ENCODE measurements at places on chromosomes 1 and 21.

DNA sequence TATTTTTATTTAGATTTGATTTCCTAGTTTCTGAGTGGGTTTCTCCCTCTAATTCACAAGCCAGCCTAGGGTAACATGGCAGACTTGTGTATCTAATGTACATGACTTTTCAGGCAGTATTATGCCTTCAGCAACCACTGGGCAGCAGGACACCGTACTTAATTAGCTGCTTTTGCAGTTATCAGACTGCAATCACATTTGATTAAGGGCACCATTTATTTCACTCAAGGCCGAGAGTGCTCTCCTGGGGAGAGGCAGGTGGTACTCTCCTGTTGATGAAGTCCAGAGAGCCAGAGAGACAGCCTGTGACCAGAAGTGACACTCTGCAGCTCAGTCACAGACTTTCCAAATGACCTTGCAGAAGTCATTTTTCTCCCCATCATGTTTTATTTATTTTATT is 18.7 kb downstream of the CYYR1 start:
- no peak for DNase-seq

- DNase-seq, result no peak
These were observed 61.0 kb downstream of the HMCN1 start for GRCh38 chr1:185795181-185795580.

GRCh38 chr1:104028416-104029035 is 278.8 kb downstream of the AMY1C start:
- no peak for DNase-seq

- no peak for DNase-seq
These were observed 180.3 kb downstream of the LRRC40 start for GRCh38 chr1:70025052-70025451.

GRCh38 chr1:192401825-192402224 is 85.0 kb downstream of the RGS21 start:
- DNase-seq, result no peak

DNA sequence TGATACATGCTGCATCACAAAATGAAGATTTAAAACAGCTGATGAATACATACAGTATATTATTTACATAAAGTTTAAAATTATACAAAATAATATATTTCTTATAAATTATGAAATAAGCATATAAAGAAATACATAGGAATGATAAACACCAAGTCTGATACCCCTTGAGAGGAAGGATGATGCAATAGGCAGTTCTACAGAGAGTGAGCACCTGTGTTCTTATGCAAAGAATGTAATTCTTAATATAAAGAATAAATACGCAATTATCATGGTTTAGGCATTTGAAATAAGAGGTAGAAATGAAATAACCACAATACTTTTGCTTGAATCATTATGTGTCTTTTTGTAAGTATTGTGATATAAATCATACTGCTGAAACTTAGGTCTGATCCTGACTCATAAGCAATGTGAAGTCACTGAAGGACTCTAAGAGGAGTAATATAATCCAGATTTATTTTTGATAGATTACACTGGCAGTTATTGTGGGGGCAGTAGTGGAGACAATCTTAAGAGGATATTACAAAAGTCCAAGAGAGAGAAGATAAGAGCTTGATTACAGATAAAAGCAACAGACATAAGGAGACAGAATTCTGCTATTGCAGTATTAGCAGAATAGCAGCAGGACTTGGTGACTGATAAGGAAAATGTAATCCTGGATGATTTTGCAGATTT is 39.0 kb downstream of the TTLL7 start:
- DNase-seq, result no peak

GRCh38 chr21:28771790-28772501 is 220.7 kb downstream of the LTN1 start:
- DNase-seq, result no peak

DNA sequence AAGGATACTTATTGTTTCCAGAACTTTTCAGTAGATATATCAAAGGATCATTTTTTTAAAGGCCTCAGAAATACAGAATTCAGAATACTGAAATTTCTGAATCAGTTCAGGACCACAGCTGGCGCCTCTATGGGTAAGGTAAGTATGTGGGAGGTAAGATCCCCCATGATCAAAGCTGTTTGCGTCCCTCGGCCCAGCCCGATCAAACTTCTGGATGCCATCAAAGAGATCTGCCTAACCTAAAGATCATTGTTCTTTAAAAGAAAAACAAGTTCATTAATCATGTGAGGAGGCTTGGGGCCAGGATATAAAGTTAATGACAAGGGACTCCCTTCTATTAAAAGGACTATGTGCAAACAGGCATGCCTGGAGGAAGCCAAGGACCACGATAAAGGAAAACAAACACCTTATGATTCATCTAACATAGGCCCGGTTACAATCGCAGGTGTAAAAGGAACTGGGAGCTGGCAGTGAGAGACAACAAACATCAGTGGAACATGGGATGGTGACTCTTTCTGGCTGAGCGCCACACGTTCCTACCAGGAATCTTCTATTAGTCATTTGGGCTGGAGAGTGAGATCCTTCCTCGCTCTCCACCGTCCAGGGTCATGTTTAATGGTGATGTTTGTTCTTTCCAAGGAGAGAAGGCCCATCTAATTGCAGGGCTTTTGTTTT is 2.8 kb upstream of the BACE2 start:
- DNase-seq, result no peak

- DNase-seq, result no peak
These were observed 97.7 kb downstream of the RYR2 start for GRCh38 chr1:237139732-237140131.

DNA sequence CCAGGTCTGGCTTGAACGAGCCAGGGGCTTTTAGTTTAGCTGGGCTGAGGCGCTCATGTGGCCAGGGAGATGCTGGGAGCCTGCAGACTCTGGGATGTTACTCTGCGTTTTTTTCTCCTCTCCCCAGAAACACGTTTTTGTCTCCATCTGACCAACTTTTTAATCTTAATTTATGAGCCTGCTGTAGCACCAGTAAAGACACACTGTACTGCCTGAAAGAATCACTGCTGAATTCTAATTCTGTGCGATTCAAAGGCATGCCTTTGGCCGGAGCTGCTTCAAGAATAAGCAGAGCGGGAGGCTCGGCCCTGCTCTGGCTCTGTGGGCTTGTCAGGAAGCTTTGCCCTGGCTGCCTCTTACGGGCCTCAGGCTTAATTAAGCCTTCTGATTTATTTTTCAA is 129.5 kb downstream of the CAMTA1 start:
- DNase-seq, result no peak

DNA sequence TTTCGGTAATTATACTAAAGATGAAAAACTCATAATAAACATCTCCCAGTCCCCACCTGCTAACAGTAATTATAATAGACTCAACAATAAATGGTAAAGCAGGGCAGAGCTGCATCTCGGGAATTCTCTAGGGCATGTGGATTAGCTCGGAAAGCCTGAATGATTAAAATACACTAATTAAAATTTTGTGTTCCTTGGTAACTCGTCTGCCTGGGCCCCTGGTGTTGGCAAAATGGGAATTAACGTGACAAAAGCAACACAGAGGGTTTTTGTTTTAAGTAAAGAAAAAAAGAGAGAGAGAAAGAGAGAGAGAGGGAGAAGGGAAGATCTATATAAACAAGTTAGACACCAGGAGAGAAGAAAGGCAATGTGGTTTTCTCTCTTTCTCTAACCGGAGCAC is 62.1 kb downstream of the CASZ1 start:
- no peak for DNase-seq

DNA sequence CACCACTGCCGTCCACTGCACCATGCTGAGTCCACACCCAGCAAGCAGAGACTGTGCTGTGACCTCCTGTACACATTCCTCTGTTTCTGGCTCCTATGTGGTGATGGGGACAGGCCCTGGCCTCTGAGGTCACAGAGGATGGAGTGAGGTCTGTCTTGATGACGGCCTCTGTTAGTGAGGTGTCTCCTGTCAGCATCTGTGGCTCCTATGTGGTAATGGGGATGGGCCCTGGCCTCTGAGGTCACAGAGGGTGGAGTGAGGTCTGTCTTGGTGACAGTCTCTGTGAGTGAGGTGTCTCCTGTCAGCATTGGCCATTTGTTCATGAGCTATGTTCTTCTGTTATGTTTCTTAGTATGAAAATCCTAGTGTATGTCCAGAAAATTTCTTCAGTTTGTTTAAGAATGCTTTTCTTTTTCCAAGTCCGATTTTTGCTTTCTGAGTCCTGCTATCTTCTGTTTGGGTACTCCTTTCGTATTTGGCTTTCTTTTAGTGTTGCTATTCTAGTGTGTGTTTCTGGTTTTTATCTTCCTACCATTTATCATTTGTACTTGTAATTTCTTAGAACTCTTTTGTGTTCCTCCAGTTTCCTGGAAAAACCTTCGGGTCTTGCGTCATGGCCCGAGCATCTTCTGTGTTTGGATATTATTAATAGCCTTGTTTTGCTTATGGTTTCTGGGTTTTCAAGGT is 13.4 kb downstream of the SNAP47 start:
- DNase-seq, result no peak

DNA sequence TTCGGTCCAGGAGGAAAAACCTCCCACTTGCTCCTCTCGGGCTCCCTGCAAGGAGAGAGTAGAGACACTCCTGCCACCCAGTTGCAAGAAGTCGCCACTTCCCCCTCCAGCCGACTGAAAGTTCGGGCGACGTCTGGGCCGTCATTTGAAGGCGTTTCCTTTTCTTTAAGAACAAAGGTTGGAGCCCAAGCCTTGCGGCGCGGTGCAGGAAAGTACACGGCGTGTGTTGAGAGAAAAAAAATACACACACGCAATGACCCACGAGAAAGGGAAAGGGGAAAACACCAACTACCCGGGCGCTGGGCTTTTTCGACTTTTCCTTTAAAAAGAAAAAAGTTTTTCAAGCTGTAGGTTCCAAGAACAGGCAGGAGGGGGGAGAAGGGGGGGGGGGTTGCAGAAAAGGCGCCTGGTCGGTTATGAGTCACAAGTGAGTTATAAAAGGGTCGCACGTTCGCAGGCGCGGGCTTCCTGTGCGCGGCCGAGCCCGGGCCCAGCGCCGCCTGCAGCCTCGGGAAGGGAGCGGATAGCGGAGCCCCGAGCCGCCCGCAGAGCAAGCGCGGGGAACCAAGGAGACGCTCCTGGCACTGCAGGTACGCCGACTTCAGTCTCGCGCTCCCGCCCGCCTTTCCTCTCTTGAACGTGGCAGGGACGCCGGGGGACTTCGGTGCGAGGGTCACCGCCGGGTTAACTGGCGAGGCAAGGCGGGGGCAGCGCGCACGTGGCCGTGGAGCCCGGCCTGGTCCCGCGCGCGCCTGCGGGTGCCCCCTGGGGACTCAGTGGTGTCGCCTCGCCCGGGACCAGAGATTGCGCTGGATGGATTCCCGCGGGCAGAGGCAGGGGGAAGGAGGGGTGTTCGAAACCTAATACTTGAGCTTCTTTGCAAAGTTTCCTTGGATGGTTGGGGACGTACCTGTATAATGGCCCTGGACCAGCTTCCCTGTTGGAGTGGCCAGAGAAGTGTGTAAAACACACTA is 45.3 kb downstream of the MRPL39 start:
- DNase-seq, result no peak

DNA sequence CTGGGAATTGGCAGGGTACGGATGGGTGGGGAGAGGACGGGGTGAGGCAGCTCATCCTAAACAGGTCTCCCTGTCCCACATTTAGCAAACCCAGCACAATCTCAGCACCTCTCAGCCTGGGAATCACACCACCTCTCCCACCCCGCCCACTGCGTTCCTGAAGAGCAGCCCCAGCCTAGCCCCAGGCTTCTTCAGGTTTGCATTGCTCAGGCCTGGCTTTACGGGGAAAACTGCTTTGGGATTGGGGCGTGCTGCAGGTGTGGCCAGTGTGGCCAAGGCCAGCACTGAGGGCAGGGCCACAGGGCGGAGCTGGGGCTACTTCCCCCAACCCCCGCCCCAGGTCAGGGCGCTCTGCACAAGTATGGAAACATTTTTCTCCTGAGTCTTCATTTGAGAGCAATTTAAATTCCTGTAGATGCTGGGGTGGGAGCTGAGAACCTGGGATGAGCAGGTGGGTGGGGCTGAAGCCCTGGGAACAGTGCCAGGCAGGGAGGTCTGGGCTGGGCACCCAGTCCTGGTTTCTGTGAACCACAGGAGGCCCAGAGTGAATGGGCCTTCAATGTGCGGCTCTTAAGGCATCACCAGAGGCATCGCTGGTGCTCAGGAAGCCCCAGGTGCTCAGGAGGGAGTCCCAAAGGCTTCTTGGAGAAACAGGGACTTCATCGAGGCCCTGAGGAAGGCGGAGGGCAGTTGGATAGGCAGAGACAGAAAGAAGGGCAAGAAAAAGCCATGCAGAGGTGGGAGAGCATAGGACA is 24.1 kb downstream of the TNNT2 start:
- no peak for DNase-seq

GRCh38 chr1:53949023-53949990 is 3.2 kb downstream of the LRRC42 start:
- no peak for DNase-seq

GRCh38 chr1:241419986-241420385 is 63.0 kb upstream of the RGS7 start:
- no peak for DNase-seq

DNA sequence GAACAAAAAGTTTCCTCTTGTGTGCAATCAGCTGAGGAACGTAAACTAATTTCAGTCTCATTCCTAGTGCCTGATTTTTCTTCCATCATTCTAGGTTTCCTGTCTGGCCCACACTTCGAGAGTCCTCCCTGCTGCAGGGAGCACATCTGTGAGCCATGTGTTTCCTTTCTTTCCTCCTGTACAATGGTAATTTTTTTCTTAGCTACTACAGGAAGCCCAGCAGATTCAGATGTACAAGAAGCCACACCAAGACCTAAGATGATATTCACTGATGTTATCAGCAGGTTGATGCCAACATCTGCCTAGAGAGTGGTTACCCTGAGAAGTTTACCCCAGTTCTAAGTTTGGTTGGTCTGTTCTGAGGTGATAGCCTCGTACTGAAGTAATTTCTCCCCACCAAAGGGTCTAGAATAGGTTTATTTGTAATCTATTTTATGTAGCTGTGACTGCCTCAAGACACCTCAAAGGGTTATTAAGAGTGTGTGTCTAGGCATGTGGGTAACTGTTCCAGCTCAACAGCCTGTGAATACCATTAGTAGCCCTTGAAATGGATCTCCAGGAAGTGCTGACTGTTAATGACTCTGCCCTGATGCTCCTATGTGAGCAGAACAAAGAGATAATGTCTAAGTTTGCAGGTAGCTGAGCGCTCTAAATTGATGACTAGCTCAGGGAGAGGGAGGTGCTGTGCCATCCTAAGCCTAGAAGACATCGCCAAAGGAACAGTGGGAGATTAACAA is 31.7 kb upstream of the CLDN14 start:
- no peak for DNase-seq
